Memory B cell (primary cell): ENCODE measurements at places on chromosomes 5 and 9.

DNA sequence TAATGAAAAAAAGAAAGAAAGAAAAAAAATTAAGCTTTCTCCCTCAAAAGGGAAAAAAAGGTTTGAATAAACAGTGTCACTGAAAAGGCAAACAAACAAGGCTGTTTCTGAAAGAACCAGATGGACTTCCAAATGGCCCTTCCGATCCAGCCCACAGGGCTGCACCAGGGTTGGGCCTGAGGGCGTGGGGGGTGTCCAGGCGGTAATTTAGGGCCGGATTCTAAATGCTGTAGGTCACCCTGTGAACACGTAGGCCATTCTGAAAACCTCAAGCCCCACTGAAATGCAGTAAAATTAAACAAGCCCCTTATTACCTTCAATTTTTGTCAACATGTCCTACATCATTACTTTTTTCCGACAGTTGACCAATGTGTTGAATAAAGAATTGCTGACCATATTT is 132.1 kb downstream of the HSD17B3 start:
- no peak for DNase-seq

- DNase-seq, result no peak
Observed at GRCh38 chr9:106891286-106891685, 28.3 kb downstream of the ZNF462 start.

DNA sequence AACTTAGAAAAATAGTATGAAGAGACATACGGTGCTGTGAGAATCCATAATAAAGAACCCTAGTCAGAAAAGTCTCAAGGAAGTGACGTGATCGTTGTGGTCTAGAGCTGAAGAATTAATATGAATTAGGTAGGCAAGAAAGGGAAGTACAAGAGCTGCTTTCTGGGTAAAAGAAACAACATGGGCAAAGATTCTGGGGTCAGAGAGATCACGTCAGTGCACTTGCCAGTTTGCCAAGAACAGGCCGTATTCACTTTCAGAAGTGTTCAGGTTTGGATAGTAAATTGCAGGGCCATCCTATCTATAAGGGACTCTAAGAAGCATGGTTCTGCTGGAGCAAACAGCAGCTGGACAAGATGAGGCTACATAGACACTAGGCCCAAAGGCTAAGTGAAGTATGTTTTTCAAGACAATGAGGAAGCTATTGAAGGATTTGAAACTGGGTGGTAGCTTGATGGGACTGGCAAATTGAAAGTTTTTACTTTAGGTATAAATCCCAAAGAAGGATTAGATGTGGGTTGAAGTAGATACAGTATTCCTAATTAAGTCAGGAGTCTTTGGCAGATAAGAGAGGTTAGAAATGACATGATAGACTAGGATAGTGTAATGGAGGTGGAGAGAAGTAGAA is 4.8 kb upstream of the CHD1 start:
- peak; percentile 61 for DNase-seq

DNA sequence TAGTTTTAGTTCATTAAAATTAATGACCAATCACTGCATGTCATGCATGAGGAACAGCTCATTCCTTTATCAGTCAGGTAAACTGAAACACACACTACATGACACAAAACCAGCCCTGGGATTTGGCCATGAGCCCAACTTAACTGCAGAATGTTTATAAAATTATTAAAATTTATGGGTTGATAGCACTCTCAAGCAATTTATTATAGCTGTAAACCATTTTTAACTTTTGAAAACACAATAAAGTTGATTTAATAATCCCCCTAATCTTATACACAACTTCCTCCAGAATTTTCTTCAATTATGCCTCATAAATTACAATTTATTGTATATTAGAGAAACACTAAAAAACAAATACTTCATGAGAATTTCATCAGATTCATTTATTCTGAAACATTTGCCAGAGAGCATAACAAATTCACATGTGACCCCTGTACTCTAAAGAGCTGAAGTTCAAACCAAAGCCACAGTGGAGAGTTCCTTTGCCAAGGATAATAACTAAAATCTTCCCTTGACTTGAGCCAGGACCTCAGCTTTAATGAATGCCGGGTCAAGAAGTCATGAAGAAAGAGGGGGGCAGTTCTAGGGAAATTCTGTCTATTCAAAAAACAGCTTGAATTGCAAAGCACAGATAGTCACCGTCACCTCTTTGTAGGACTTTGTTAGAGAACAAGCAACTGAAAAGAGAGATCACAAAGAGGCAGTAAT is 763.7 kb upstream of the GRAMD2B start:
- DNase-seq, result no peak

DNA sequence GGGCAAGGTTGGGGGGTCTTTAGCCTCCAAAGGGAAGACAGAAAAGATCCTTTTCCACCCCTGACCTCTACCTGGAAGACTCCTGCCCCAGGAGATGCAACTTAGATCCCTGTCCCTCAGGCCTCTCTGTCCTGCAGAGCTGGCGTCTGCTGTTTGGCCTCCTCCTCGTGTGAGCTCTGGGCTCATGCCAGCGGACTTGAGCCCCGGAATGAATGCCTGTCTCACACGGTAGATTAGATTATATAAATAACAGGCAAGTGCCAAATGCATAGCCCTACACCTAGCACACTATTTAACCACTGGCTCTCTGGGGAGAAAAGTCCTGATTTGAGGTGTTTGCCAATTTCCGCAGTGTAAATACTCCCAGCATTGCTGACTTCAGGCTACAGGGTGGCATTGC is 1.4 kb upstream of the WNK2 start:
- no peak for DNase-seq

GRCh38 chr5:1546556-1546955 is 22.8 kb upstream of the LPCAT1 start:
- DNase-seq, result no peak

DNA sequence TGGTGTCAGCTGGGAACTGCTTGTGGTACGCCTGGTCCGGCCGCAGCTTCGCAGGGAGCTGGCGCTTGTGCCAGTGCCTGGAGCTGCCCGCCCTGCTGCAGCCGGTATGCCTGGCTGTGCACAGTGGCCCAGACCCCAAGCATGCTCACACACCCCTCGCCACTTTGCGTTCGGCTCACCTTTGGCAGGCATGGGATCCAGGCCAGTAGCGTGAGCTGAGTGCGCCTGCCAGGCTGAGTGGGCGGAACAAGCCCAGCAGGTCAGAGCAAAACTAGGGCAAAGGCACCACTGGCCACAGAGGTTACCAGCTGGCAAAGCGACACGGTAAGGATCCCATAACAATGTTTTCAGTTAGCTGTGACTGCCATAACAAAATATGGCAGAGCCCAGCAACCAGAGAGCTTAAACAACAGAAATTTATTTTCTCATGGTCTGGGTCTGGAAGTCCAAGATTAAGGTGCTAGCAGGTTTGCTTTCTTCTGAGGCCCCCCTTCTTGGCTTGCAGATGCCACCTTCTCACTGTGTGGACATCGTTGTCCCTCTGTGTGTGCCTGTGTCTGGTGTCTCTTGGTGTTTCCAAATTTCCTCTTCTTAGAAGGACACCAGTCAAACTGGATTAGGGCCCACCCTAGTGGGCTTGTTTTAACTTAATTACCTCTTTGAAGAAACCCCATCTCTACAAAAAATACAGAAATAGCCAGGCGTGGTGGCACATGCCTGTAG is 61.6 kb downstream of the PSAT1 start:
- DNase-seq, result no peak

- DNase-seq, result peak; percentile 81
Observed at GRCh38 chr5:40033411-40033810, 608.6 kb upstream of the DAB2 start.

GRCh38 chr9:99748676-99749075 is 73.0 kb upstream of the NR4A3 start:
- no peak for DNase-seq

GRCh38 chr9:116959809-116960208 is 272.7 kb downstream of the TRIM32 start:
- DNase-seq, result no peak

- DNase-seq, result no peak
Observed at GRCh38 chr5:146589028-146589345, 73.0 kb upstream of the GPR151 start.

DNA sequence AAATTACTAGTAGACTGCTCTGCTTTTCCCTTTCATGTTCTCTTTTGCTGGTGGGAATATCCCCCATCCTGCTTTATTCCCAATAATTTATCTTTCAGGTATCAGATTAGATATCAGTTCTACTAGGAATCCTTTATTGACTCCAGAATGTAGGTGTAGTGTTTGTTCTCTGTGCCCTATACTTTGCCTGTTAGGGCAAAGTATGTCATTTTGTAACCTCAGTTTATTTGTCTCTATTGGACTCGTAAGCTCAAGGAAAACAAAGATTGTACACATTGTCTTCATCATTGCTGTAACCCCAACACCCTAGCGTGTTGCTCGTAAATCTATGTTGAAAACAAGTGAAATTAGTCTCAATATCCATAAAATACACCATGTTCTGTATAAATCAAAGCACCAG is 190.5 kb downstream of the COMMD10 start:
- no peak for DNase-seq

DNA sequence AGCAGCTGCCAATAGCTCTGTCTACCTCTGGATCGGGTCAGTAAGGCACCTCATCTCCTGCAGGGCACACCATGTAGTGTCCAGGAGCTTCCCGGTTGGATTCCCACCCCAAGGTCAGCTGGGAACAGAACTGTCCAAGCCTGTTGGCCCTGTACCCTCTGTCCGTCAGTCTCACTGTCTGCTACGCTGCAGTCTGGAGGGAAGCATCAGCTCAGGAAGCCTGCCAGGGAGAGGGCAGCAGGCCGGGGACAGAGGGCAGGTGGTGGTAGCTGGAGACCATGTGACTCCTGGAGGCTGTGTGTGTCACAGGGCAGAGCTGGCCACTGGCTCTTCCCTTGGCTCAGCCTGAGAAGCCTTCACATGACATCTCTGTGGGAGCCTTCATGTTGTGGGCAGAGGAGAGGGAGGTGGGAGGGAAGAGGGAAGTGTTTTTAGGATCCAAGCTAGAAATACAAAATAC is 134.5 kb downstream of the SEC61B start:
- no peak for DNase-seq

DNA sequence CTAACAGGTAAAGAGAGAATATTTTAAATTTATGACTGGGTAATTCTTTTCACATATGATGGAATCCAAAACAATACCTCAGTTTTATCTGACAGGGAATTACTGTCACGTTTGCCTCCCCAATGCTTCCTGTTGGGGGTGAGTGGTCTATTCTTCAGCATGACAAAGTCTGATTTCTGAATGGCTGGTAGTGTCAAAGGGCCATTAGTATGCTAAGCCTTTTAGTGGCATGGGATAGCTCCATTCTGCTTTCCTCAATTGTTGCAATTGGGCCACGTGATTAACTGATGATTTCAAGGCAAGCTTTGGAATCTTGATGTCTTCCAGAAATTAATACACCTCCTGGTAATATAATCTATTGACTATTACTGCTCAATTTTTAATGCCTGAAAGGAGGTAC is 14.7 kb upstream of the NDUFS4 start:
- DNase-seq, result no peak

DNA sequence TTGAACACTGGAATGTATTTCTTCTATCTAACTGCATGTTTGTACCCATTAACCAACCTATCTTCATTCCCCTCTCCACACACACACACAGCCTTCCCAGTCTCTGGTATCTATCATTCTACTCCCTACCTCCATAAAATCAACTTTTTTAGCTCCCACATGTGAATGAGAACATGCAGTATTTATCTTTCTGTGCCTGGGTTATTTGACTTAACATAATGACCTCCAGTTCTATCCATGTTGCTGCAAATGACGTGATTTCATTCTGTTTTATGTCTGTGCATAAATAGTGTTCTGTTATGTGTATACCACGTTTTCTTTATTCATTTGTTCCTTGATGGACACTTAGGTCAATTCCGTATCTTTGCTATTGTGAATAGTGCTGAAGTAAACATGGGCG is 38.7 kb upstream of the CTSL start:
- DNase-seq, result no peak

GRCh38 chr5:159459132-159459627 is 128.9 kb upstream of the IL12B start:
- no peak for DNase-seq

DNA sequence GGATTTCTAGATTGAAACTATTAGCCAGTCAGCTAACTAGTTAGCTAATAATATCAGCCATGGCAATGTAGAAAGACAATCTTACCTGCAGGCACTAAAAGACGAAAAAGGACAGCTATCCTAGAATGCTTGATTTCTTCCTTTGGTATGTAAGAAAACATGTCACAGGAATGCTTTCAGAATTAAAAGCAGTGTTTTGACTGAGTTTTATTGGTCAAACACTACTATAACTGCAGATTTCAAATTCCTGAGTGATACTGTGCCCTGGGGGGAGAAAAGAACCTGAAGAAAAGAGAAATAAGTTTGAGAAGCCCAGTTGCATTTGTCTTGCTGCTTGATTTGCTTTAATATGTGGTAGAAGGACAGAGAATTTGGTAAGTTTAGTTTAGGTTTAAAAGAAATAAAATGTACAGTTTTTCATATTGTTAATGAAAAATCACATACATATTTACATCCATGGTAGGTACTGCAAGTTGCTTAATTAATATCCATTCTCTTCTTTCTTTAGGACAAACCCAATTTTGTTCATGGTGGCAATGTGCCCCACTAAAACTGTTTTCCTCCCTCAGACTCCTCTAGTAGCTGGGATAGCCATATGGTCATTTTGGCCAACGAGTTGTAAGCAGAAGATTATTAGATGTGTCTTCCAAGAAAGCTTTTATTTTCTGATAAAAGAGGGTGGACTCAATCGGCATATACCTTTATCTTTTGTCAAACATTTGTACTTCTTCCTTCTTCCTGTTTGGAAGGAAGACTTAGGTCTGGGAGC is 4.3 kb upstream of the FAM169A start:
- no peak for DNase-seq

DNA sequence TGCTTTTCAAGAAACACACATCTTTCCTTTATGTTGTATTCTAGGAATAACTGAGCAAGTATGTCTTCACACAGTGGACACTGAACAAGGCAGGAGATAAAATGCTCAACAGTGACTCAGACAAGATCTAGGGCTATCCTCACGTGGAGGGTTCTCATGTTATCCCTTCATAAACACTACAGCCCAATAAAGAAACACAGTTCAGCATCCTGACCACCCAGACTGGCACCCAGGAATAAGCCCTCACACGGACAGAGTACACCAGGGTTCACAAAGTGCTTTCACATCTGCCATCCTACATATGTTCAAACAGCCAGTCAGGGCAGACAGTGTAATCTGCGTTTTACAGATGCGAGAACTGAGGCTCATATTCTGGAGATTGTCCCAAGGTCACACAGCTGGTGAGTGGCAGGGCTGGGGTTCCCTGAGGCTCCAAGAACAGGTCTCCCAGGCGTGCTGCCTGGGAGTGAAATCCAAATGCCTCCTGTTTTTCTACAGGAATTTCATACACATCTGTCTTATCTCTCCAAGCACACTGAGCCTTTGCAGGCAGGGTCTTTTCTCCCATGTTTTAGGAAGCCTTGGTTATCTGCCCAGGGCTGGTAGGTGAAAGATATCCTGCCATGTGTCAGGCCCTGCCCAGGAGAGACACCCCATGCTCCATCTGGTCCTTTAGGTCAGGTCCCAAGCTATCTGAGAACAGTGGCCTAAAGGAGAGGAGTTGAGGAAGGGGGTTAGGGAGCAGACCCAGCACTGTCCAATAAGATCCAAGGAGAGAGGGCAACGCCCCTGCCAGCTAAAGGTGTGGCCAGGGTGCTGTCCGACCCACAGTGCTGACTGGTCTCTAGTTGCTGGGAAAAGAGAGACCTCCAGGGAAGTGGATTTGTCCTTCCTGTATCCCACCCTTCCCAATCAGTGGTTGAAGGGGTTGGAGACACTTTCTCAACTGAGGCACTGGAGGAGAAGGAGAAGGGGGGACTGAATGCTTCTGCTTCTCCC is 47.9 kb upstream of the XPA start:
- DNase-seq, result no peak
